ENCODE measurements at places on chromosomes 4 and X.

DNA sequence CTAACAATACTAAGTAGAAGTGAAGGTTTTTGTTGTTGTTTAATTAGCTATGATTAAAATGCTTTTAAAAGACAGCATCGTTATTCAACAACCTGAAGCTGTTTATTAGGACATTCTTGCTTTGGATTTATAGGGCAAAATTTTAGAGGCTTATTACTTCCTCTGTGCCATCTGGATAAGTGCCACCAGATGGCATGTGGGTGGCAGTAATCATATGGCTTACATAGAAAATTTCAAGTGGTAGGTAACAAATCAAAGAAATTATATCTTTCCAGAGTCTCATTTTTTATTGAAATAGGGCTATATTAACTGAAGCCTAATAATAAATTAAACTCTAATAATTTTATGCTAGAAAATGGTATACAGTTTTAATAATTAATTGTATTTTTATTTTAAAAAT lies 83.3 kb upstream of the HTR2C start:
- no peaks in the 10 kb centered on the region for H3K27me3 ChIP-seq
- DNase-seq, result no peak
- no peak overlapping the region for H3K4me3 ChIP-seq
- peaks cover 6% of the 10 kb centered on the region for H3K36me3 ChIP-seq

GRCh38 chr4:26217961-26218676 lies 102.7 kb upstream of the RBPJ start:
- no peak overlapping the region for H3K27ac ChIP-seq
- H3K4me1 ChIP-seq, result no peaks in the 10 kb centered on the region
- no peak overlapping the region for H3K4me3 ChIP-seq

- no peaks in the 10 kb centered on the region for H3K27me3 ChIP-seq
- DNase-seq, result no peak
- peaks cover 5% of the 10 kb centered on the region for H3K4me1 ChIP-seq
- H3K36me3 ChIP-seq, result no peaks in the 10 kb centered on the region
- H3K4me3 ChIP-seq, result no peak overlapping the region
These were observed 27.2 kb upstream of the TNIP3 start for GRCh38 chr4:121191361-121191760.

DNA sequence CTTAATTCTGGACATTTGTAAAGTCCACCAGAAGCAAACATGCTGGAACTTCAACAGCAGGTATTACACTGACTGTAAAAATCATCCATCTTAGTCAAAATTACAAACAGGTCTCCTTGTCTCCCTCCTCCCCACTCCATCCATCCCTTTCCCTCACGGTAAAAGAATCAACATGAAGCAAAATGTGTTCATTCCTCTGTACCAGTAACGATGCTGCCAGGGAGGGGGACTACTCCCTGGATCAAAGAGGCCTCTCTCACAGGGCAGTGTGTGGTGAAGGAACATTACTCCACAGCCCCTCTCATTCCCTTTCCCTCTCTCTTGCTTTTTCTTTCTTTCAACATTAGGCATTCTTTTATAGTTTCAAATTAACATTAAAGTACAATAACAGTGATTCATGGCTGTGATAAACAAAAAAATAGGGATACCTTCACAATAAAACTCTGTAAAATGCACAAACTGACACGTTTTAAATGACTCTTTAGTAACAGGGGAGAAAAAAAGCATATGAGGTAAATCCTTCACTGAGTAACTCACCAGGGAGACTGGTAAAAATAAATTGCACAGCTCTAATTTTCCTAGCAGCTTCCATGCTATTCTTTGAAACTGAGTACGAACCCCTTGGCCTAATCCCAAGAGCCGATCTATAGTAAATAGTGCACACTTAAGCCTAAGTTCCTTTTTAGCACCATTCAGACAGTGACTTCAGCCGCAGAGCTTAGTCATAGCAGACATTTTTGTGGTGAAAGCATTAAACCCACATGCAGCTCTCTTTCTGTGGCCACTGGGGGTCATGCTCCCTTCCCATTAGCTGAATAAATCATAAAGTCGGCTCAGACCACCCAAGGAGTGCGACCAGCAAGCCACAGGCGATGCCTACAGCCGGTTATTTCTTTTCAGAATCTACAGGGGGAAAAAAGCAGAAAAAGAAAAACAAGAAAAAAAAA lies 215.6 kb upstream of the GYPA start:
- H3K27ac ChIP-seq, result no peak overlapping the region
- peak overlapping the region; percentile 25 for H3K4me3 ChIP-seq
- no peaks in the 10 kb centered on the region for H3K27me3 ChIP-seq
- DNase-seq, result peak; percentile 39
- peaks cover 2% of the 10 kb centered on the region for H3K4me1 ChIP-seq

DNA sequence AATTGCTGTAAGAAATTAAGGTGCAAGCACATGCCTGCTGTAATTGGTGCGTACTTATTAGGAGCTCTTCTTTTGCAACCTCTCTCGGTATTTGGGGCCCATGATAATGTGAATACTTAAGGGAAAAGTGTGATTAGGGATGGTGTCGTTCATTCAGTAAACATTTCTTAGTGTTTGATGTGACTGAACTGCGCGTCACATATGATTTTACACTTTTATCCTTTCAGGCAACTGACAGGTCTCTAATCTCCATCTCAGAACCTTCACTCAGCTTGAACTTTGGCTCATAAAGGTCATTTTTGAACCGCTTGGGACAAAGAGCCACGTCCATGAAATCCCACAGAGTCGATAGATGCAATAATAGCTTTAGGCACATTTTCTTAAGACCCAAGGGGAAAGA lies 612.1 kb upstream of the PITX2 start:
- no peaks in the 10 kb centered on the region for H3K4me1 ChIP-seq
- H3K27ac ChIP-seq, result no peak overlapping the region
- H3K36me3 ChIP-seq, result no peaks in the 10 kb centered on the region
- DNase-seq, result no peak

- H3K36me3 ChIP-seq, result peaks cover 36% of the 10 kb centered on the region
- H3K27me3 ChIP-seq, result no peaks in the 10 kb centered on the region
- no peak for DNase-seq
- no peak overlapping the region for H3K4me3 ChIP-seq
- H3K4me1 ChIP-seq, result no peaks in the 10 kb centered on the region
These were observed 12.9 kb downstream of the PGM2 start for GRCh38 chr4:37839426-37839825.

DNA sequence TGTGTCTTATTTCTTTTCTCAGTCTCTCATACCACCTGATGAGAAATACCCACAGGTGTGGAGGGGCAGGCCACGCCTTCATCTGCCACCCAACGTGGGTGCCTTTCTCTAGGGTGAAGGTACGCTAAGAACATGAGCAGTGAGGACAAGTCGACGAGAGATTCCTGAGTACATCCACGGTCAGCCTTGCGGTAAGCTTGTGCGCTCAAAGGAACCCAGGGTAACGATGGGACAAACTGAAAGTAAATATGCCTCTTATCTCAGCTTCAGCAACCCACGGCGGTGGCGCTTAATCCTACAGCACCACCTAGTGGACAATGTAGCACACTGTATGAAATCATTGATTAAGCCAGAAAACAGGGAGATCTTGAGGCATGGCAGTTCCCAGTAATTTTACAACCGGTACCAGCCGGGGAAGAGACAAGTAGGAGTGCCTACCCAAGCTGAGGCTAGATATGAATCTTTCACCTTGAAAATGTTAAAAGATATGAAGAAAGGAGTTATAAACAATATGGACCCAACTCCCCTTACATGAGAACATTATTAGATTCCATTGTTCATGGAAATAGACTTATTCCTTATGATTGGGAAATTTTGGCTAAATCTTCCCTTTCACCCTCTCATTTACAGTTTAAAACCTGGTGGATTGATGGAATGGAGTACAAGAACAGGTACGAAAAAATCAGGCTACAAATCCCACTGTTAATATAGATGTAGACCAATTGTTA lies 63.0 kb downstream of the ZNF732 start:
- no peaks in the 10 kb centered on the region for H3K27me3 ChIP-seq
- no peak overlapping the region for H3K27ac ChIP-seq
- peaks cover 32% of the 10 kb centered on the region for H3K36me3 ChIP-seq
- no peak overlapping the region for H3K4me3 ChIP-seq
- DNase-seq, result peak; percentile 43

- peaks cover 17% of the 10 kb centered on the region for H3K4me1 ChIP-seq
- no peak overlapping the region for H3K27ac ChIP-seq
- no peak overlapping the region for H3K4me3 ChIP-seq
- DNase-seq, result no peak
- H3K27me3 ChIP-seq, result no peaks in the 10 kb centered on the region
These were observed 22.4 kb downstream of the AFF1 start for GRCh38 chr4:86957215-86957614.

GRCh38 chr4:108559911-108560310 lies 60.5 kb upstream of the RPL34 start:
- DNase-seq, result no peak
- no peak overlapping the region for H3K27ac ChIP-seq
- H3K4me3 ChIP-seq, result no peak overlapping the region

DNA sequence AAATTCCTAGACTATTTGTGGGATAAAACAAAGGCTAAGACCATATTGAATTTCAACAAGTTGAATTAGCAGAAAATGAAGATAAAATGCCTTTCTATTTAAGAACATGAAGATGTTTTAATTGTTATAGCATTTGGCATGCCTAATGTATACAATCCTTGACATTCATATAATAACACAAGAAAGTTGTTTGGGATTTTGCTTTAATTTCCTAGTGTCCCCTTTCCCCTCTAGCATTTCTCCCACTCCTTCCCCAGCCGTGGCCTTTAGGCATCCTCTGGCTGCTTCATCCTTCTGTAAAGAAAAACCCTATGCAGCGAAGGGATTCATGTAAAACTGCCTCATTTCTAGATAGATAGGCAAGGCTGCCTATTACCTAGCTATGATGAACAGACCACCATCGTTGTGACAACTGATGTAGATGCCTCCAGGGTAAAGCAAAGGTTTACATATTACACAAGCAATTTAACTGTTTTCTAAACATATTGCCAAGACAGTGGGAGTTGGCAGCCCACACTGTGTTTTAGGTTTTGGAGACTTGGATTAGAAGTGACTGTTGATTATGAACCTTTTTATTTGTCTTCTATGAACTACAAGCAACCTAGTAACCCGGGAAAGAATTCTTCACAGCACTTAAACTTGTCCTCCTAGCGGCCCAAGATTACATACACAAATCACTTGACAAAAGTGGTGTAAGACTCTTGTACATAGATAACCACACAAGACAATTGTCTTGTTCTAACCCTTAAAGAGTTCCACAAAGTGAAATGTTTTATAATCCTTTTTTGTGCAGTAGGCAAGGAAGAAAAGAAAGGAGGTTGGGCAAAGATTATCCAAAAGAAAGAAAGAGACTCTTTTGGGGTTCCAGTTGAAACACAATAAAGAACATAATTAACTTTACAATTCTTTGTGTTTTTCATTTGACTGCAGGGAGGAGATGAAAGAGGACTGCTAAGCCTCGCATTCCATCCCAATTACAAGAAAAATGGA lies 59.9 kb downstream of the HHIP start:
- no peak overlapping the region for H3K27ac ChIP-seq
- no peaks in the 10 kb centered on the region for H3K27me3 ChIP-seq
- DNase-seq, result no peak
- no peak overlapping the region for H3K4me3 ChIP-seq
- no peaks in the 10 kb centered on the region for H3K4me1 ChIP-seq

- no peak overlapping the region for H3K27ac ChIP-seq
- no peak overlapping the region for H3K4me3 ChIP-seq
- H3K27me3 ChIP-seq, result no peaks in the 10 kb centered on the region
- no peak for DNase-seq
These were observed 234.6 kb downstream of the SLC7A11 start for GRCh38 chr4:138007572-138007971.

DNA sequence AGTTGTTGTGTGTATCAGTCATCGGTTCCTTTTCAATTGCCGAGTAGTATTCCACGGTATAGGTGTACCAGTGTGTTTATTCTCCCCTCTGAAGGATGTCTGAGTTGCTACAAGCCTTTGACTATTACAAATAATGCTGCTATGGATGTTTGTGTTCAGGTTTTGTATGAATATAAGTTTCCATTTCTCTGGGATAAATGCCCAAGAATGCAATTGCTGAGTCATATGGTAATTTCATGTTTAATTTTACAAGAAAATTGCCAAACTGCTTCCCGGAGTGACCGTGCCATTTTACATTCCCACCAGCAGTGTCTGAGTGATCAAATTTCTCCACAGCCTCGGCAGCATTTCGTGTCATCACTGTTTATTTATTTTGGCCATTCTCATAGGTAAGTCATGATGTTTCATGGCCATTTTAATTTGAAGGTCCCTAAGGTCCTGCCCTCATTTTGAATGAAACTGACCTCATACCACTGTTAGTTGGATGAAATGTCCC lies 73.9 kb downstream of the IRF2 start:
- H3K27ac ChIP-seq, result no peak overlapping the region
- H3K36me3 ChIP-seq, result peaks cover 28% of the 10 kb centered on the region
- DNase-seq, result no peak
- H3K27me3 ChIP-seq, result no peaks in the 10 kb centered on the region
- no peak overlapping the region for H3K4me3 ChIP-seq

GRCh38 chrX:11321986-11322385 lies 28.8 kb downstream of the AMELX start:
- no peaks in the 10 kb centered on the region for H3K4me1 ChIP-seq
- H3K4me3 ChIP-seq, result no peak overlapping the region
- no peak overlapping the region for H3K27ac ChIP-seq
- DNase-seq, result no peak

- H3K4me1 ChIP-seq, result no peaks in the 10 kb centered on the region
- H3K27ac ChIP-seq, result no peak overlapping the region
- peak; percentile 67 for DNase-seq
- H3K36me3 ChIP-seq, result no peaks in the 10 kb centered on the region
- H3K4me3 ChIP-seq, result no peak overlapping the region
These were observed 47.1 kb downstream of the FHDC1 start for GRCh38 chr4:152983221-152983620.

- H3K27ac ChIP-seq, result no peak overlapping the region
- H3K4me3 ChIP-seq, result no peak overlapping the region
- DNase-seq, result no peak
- peaks cover 2% of the 10 kb centered on the region for H3K4me1 ChIP-seq
- H3K36me3 ChIP-seq, result no peaks in the 10 kb centered on the region
These were observed 160.0 kb downstream of the STIM2 start for GRCh38 chr4:27020603-27021002.

- no peaks in the 10 kb centered on the region for H3K27me3 ChIP-seq
- H3K27ac ChIP-seq, result no peak overlapping the region
- no peaks in the 10 kb centered on the region for H3K36me3 ChIP-seq
These were observed 825.6 kb downstream of the STPG2 start for GRCh38 chr4:97317671-97318070.

DNA sequence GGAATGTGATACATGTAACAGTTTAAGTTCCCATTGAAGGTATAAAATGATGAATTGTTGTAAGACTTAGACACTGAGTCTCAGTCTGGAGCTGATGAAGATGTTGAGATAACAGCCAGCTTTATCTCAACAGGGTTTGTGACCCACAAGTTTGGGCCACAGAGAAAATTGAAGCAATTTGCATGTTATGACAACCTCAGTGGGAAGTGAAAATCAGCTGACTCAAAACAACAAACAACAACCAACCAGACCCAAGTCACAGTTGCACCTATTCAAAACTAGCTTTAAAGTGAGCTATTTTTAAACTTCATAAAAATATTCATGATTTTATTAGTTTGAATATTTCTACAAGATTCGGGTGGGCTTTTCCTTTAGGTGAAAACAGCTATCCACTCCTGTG lies 8.0 kb downstream of the SFRP2 start:
- peaks cover 51% of the 10 kb centered on the region for H3K36me3 ChIP-seq
- peaks cover 2% of the 10 kb centered on the region for H3K4me1 ChIP-seq
- no peaks in the 10 kb centered on the region for H3K27me3 ChIP-seq
- H3K27ac ChIP-seq, result no peak overlapping the region
